Thoracic aorta endothelial cell (primary cell): ENCODE measurements at places on chromosomes 2 and 18. TPM values are rescaled to one million over a fixed set of nuclear protein-coding genes. Genes with fewer than 3 reads are reported as not detected.

The HOXD11 gene
- not detected in 2 replicates for total RNA-seq

The GPBAR1 gene
- total RNA-seq: 0.07 and 0.40 TPM in 2 replicates

The SIGLEC15 gene
- 0.14 TPM in 1 of 2 replicates, not detected in the other for total RNA-seq

The SLC40A1 gene
- 6.1 and 34.2 TPM in 2 replicates for total RNA-seq

The REG3G gene
- total RNA-seq: not detected in 2 replicates

The LYG1 gene
- 0.27 and 0.57 TPM in 2 replicates for total RNA-seq

The CAPN14 gene
- total RNA-seq: under 0.01 and 0.14 TPM in 2 replicates

The VAMP8 gene
- total RNA-seq: 15.8 and 28.9 TPM in 2 replicates

The MERTK gene
- 33.3 and 34.6 TPM in 2 replicates for total RNA-seq

The SERPINB3 gene
- not detected in 2 replicates for total RNA-seq

The GALR1 gene
- total RNA-seq: not detected in 2 replicates

The ASB18 gene
- total RNA-seq: not detected in 2 replicates

The CD207 gene
- not detected in 2 replicates for total RNA-seq

The SLC9A4 gene
- total RNA-seq: not detected in 2 replicates

The CXCR1 gene
- total RNA-seq: not detected in 2 replicates

The ATP6V1B1 gene
- 0.07 TPM in 1 of 2 replicates, not detected in the other for total RNA-seq

The L3MBTL4 gene
- total RNA-seq: under 0.01 and 0.57 TPM in 2 replicates

The CNGA3 gene
- total RNA-seq: under 0.01 TPM in 1 of 2 replicates, not detected in the other

The SNRPD1 gene
- 37.3 and 42.0 TPM in 2 replicates for total RNA-seq

The CYBRD1 gene
- 43.6 and 66.2 TPM in 2 replicates for total RNA-seq

The SATB2 gene
- 1.3 and 2.7 TPM in 2 replicates for total RNA-seq

The CHRNG gene
- not detected in 2 replicates for total RNA-seq

The C1QL2 gene
- not detected in 2 replicates for total RNA-seq

The CNTNAP5 gene
- not detected in 2 replicates for total RNA-seq

The UPP2 gene
- total RNA-seq: not detected in 2 replicates

The PROM2 gene
- total RNA-seq: under 0.01 and 0.29 TPM in 2 replicates

The NYAP2 gene
- not detected in 2 replicates for total RNA-seq

The KCNG3 gene
- under 0.01 TPM in 1 of 2 replicates, not detected in the other for total RNA-seq

The PLB1 gene
- total RNA-seq: 0.50 and 0.53 TPM in 2 replicates

The ADRA2B gene
- total RNA-seq: not detected in 2 replicates

The SETBP1 gene
- 9.5 and 12.9 TPM in 2 replicates for total RNA-seq

The DTNA gene
- total RNA-seq: 15.0 and 19.8 TPM in 2 replicates

The MAL gene
- total RNA-seq: not detected in 2 replicates

The DNAJC5G gene
- not detected in 2 replicates for total RNA-seq

The RNF181 gene
- 165 and 176 TPM in 2 replicates for total RNA-seq

The FRZB gene
- total RNA-seq: not detected in 2 replicates
